Activated B cell treated with CpG ODN at 0.5 μM for 24 hours (primary cell): ENCODE measurements at places on chromosomes 1 and 21.

DNA sequence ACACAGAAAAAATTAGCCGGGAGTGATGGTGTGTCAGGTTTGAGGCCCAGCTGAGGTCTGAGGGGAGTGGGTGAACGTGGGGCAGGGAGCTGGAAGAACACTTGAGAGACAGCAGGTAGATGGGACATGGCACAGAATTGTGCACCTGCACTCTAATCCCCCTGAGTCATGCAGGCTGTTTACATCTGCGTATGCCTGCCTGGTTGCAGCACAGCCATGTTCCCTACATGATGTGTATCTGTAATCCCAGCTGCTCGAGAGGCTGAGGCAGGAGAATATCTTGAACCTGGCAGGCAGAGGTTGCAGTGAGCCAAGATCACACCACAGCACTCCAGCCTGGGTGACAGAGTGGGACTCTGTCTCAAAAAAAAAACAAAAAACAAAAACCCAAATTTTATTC is 44.8 kb downstream of the ATP5PO start:
- no peak for DNase-seq
- H3K4me3 ChIP-seq: no peak overlapping the region
- H3K27me3 ChIP-seq: peaks cover 2% of the 10 kb centered on the region
- no peaks in the 10 kb centered on the region for H3K36me3 ChIP-seq
- no peak overlapping the region for H3K27ac ChIP-seq

- DNase-seq: no peak
- no peaks in the 10 kb centered on the region for H3K36me3 ChIP-seq
- no peak overlapping the region for H3K4me3 ChIP-seq
- no peaks in the 10 kb centered on the region for H3K27me3 ChIP-seq
- no peak overlapping the region for H3K27ac ChIP-seq
Observed at GRCh38 chr1:164805399-164805798, 246.4 kb downstream of the PBX1 start.

DNA sequence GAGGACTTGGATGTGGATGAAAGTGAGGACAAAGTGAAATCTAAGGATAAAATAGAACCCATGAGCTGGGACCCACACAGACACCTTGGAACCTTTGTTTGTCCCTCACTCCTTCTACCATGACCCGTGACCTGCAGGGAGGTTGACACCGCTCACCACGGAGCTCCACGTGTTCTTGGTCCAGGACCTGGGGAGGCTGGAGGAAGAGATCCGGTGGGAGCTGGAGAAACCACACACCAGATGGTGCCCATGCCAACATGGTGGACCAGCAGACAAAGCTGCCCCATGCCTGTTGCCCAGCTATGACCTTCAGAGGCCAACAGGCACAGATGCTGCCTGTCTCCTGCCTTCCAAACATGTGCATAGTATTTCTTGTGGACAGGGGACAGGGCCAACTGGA is 721.9 kb downstream of the PTPRU start:
- H3K36me3 ChIP-seq: no peaks in the 10 kb centered on the region
- peaks cover 2% of the 10 kb centered on the region for H3K27me3 ChIP-seq
- no peak overlapping the region for H3K27ac ChIP-seq
- no peaks in the 10 kb centered on the region for H3K4me1 ChIP-seq

DNA sequence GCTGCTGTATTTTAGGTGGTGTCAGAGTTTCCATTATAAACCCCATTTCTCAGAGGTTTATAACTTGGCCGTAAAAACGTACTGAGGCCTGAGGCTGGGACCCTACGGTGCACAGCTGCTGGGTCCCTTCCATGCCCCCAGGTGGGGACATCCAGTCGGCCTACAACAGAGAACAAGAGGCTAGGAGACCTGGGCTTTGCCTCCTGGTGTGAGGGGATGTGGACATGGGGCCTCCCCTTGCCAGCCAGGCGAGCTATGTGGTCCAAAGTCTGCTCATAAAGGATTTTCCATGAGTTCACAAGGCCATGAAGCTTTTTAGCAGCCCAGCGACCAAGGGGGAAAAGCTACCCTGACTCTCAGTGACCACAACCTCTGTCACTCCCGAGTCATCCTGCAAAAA is 261.5 kb upstream of the VAMP3 start:
- H3K4me3 ChIP-seq: no peak overlapping the region
- no peak for DNase-seq
- H3K4me1 ChIP-seq: no peaks in the 10 kb centered on the region
- H3K27me3 ChIP-seq: peaks cover 3% of the 10 kb centered on the region
- no peak overlapping the region for H3K27ac ChIP-seq
- H3K36me3 ChIP-seq: no peaks in the 10 kb centered on the region

GRCh38 chr1:192395895-192396294 is 79.1 kb downstream of the RGS21 start:
- no peaks in the 10 kb centered on the region for H3K27me3 ChIP-seq
- no peaks in the 10 kb centered on the region for H3K4me1 ChIP-seq
- H3K4me3 ChIP-seq: no peak overlapping the region
- no peaks in the 10 kb centered on the region for H3K36me3 ChIP-seq
- no peak overlapping the region for H3K27ac ChIP-seq
